AML-193 (cell line): ENCODE measurements at places on chromosomes 5 and 9.

DNA sequence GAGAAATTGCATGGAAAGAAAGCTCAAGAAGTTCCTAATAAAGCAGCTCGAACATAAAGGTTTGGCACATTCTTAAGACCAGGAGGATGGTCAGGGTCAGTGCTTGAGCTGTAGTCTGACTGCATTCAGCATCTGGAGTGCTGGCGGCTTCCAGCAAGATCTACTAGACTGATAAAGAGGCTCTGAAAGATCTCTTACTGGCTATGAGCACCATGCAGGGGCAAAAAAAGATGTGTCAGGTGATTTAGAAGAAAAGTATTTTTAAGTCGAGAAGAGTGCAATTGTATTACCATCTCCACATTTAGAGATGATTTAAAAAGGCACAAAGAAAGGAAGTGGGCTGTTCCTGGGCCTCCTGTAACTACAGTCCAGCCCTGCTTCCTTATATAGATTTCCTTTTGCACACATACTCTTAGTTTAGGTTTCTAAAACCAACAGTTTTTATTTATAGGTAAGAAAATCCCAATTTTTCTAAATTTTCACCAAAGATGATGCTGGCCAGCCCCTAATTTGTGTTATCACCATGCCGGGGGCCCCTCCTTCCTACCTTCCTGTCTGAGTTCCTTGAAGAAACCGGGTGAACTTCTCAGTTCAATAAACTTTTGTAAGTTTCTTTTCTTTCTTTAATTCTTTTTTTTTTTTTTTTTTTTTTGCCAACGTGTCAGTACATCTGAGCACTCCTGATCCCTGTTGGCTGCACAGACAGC lies 65.9 kb upstream of the PLPP1 start:
- DNase-seq: no peak

- DNase-seq: no peak
These were observed 147.5 kb upstream of the ALDH1B1 start for GRCh38 chr9:38244971-38245370.

DNA sequence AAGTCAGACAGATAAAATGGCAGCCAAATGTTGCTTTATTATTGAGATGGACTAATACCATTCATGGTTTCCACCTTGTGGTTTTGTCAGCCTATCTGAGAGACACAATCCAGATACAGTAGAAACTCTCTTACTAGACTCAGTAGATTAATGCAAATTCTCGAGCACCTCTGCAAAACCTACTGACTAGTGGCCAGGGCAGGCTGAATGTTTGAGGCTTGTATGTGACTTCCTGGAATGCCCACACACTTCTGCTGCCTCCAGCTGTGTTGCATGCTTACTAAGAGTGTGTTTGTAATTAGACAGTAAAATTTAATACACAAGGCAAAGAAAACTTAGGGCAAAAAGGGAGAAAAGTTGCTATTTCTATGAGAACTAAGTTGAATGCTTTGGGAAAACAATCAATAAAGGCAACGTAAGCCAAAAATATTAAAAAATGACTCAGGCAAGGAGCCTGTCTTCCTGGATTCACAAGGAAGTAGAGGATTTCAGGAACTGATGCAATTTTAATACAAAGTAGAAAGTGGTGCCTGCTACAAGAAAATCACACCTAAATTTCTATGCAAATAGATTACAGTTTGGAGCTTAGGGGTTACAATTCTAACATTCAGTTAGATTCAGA lies 30.2 kb upstream of the CCNG1 start:
- peak; percentile 56 for DNase-seq

- no peak for DNase-seq
These were observed 46.7 kb downstream of the WNK2 start for GRCh38 chr9:93230601-93231000.

DNA sequence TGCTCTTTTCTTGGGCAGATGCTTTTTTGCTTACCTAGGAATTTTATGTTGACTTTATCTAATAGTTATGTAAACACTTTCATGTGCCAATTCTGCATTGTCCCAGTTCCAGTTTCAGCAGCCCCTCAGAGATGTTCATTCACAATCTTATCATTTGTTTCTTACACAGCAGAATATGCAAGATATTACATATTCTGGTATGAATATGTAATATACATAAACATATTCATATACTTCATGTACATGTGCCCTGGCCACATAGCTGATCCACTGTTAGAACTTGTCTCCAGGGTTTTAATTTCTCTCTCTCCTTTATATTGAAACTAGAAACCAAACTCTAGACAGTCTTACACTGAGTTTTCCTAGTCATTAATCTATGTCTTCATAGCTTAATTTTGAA lies 90.2 kb upstream of the PARP8 start:
- DNase-seq: no peak
